MCF 10A (cell line): ENCODE measurements at places on chromosomes 7 and 10. TPM values are rescaled to one million over a fixed set of nuclear protein-coding genes. Genes with fewer than 3 reads are reported as not detected.

The CYP3A5 gene
- total RNA-seq = 0.58 and 0.83 TPM in 2 replicates

The SLC26A3 gene
- total RNA-seq = not detected in 2 replicates

The PLXNA4 gene
- not detected in 2 replicates for total RNA-seq

The CYP2C19 gene
- total RNA-seq = not detected in 2 replicates

The ENTPD1 gene
- not detected in 2 replicates for total RNA-seq

The HOXA10 gene
- 3.9 and 5.6 TPM in 2 replicates for total RNA-seq

The HSPA14 gene
- 12.1 and 14.0 TPM in 2 replicates for total RNA-seq

The HMX3 gene
- not detected in 2 replicates for total RNA-seq

The HNRNPF gene
- total RNA-seq = 184 and 198 TPM in 2 replicates

The VSTM4 gene
- not detected in 2 replicates for total RNA-seq

The OR2A42 gene
- not detected in 2 replicates for total RNA-seq

The THNSL1 gene
- 7.6 and 7.9 TPM in 2 replicates for total RNA-seq

The NPFFR1 gene
- total RNA-seq = not detected in 2 replicates

The IGF2BP3 gene
- 27.0 and 29.8 TPM in 2 replicates for total RNA-seq

The SSBP1 gene
- 269 and 340 TPM in 2 replicates for total RNA-seq

The TUBB8 gene
- total RNA-seq = not detected in 2 replicates

The CYP2C9 gene
- not detected in 2 replicates for total RNA-seq

The PTPRZ1 gene
- total RNA-seq = 9.8 and 11.1 TPM in 2 replicates

The OR2A5 gene
- total RNA-seq = not detected in 2 replicates

The SYNPO2L gene
- total RNA-seq = not detected in 2 replicates

The ATRNL1 gene
- total RNA-seq = not detected in 2 replicates

The CDH23 gene
- 0.02 and 0.07 TPM in 2 replicates for total RNA-seq

The RASA4B gene
- total RNA-seq = 0.70 and 0.81 TPM in 2 replicates

The ADK gene
- total RNA-seq = 96.6 and 98.6 TPM in 2 replicates

The NODAL gene
- not detected in 2 replicates for total RNA-seq

The IFIT2 gene
- 0.58 and 1.3 TPM in 2 replicates for total RNA-seq

The PRRT4 gene
- not detected in 2 replicates for total RNA-seq

The VSIR gene
- 3.6 and 7.0 TPM in 2 replicates for total RNA-seq

The C10orf67 gene
- total RNA-seq = 0.15 and 0.21 TPM in 2 replicates

The LIPF gene
- not detected in 2 replicates for total RNA-seq

The NUP205 gene
- total RNA-seq = 50.6 and 51.0 TPM in 2 replicates

The RBM48 gene
- 10.4 and 10.7 TPM in 2 replicates for total RNA-seq

The PAX4 gene
- total RNA-seq = not detected in 2 replicates

The IMPDH1 gene
- total RNA-seq = 66.4 and 74.0 TPM in 2 replicates
